ENCODE measurements at places on chromosomes 2 and 18. TPM values are rescaled to one million over a fixed set of nuclear protein-coding genes. Genes with fewer than 3 reads are reported as not detected.
A peak's percentile ranks its signal among the peaks of the same experiment; 100 is the strongest.

DNA sequence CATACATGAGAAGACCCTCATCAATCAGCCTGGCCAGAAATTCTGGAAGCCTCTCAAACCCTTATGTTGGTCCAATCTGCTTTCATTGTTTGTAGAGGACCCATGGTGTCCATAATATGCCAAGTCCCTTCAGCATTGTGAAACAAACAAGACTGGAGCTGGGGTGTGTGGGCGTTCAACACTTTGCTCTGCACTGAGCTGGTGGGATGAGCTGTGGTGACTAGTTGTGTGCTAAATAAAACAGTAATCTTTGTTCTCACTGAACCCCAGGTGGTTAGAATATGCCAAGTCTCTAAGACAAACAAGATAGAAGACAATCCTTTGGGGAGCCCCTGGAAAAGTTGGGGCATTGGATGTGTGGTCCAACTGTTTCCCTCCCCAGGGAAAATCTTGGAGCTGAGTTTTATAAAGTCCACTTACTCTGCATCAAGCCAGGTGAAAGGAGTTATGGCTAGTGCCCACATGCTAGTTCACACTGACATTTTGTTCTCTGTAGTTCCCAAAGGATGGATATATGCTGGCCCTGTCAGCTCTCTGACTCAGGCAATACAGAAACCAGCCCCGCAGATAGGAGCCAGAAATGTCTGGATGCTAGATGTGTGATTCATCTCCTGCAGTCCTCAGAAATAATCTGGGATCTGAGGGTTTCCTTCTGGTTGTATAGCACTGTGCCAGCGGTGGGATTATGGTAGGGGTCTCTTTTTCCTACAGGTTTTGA lies 260.2 kb downstream of the TMX3 start:
- H3K4me1 ChIP-seq, result no peaks in the 10 kb centered on the region
- H3K27me3 ChIP-seq, result no peaks in the 10 kb centered on the region
- no peak for DNase-seq
- no peak overlapping the region for H3K27ac ChIP-seq
- no peaks in the 10 kb centered on the region for H3K36me3 ChIP-seq

- DNase-seq, result no peak
- no peaks in the 10 kb centered on the region for H3K36me3 ChIP-seq
- no peak overlapping the region for H3K27ac ChIP-seq
- H3K27me3 ChIP-seq, result no peaks in the 10 kb centered on the region
- no peaks in the 10 kb centered on the region for H3K4me1 ChIP-seq
Observed at GRCh38 chr2:7508296-7508943, 591.2 kb downstream of the RNF144A start.

- no peaks in the 10 kb centered on the region for H3K27me3 ChIP-seq
- peaks cover 29% of the 10 kb centered on the region for H3K4me1 ChIP-seq
Observed at GRCh38 chr2:226658555-226658954, 141.1 kb downstream of the IRS1 start.

DNA sequence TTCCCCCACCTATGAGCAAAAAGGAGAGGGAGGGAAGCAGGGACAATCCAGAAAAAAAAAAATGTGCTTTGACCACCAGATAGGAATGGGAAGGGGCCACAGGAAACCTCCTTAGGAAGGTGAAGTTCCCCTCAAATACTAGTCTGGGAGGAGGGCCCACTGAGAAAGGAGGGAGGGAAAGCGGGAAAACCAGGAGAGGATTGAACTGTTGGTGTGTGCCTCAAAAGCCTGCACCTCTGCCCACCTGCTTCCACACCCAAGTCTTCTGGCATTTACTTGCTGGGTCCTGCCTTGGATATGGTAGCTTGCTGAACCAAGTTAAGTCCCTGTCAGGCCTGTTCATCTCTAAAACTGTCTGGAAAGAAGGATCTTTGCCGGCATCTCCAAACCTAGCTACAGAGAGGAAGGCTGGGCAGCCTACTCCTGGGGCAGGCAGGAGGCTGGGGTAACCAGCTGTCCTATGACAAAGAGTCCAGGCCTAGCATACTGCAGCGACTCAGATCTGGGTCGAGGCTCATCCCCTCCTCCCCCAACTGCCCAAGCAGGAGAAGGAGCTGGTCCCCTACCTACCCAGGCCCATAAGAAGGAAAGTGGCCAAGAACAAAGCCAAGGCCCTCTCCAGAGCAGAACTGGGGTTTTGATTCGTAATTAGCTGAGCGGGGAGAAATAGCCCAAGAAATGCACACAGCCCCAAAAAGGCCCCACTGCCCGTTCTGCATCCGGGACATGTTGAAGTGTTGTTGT lies 3.0 kb downstream of the EN1 start:
- peaks cover 22% of the 10 kb centered on the region for H3K4me1 ChIP-seq
- peak overlapping the region; percentile 93 for H3K4me3 ChIP-seq
- no peaks in the 10 kb centered on the region for H3K36me3 ChIP-seq
- H3K27ac ChIP-seq, result peak overlapping the region; percentile 95
- peak; percentile 64 for DNase-seq
- no peaks in the 10 kb centered on the region for H3K27me3 ChIP-seq

Gene FN1
- total RNA-seq, result 77.4 TPM

Gene LPIN2
- total RNA-seq, result 7.9 TPM

Gene SALL3
- total RNA-seq, result not detected
